Mucosa of descending colon (tissue), 3 donors: ENCODE measurements at places on chromosomes 3 and 15. TPM values are rescaled to one million over a fixed set of nuclear protein-coding genes. Genes with fewer than 3 reads are reported as not detected.
A peak's percentile ranks its signal among the peaks of the same experiment; 100 is the strongest.

Gene FSTL1
- total RNA-seq: 28.1 TPM

Gene GPR160
- total RNA-seq: 96.5 TPM

DNA sequence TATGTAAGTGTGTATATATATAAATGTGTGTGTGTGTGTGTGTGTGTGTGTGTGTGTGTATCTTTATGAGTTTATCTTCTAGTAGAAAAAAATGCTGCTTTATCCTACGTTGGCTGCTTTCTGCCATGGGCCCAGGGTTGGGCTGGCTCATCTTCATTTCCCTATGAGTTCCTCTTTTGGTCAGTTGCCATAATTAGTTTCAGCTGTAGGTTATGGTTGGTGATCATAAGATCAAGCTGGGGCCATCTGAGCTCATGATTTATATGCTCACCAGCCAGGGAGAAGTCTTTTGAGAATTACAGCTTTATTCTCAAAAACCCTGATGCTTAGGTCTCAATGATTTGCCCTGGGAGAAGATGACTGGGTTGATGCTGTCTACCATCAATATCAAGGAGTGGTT lies 775.8 kb upstream of the ARPP21 start:
- no peak for DNase-seq

DNA sequence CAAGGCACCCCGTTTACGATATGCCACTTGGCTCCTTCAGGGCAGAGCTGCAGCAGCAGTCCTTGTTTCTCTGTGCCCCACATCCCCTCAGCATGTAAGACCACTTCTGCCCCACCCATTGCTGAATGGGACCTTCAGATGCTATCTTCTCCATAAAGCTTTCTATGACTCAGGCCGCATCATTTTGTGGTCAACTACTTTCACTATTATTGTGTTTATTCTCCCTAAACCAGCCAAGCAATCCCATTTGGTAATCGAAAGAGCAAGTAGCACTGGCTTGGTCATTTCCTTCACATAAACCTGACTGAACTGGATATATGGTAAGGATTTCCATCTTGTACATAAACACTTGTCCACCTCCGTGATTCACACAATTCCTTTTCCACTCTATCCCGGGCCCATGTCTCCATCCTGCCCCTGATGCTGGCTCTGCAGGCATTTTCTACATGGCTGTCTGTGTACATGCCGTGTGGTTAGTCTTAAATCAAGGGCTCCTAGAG lies 25.7 kb downstream of the LIPC start:
- no peak for DNase-seq

GRCh38 chr3:101950510-101950909 lies 101.2 kb downstream of the NFKBIZ start:
- DNase-seq: no peak

GRCh38 chr3:76245073-76245472 lies 459.7 kb upstream of the ZNF717 start:
- no peak for DNase-seq

DNA sequence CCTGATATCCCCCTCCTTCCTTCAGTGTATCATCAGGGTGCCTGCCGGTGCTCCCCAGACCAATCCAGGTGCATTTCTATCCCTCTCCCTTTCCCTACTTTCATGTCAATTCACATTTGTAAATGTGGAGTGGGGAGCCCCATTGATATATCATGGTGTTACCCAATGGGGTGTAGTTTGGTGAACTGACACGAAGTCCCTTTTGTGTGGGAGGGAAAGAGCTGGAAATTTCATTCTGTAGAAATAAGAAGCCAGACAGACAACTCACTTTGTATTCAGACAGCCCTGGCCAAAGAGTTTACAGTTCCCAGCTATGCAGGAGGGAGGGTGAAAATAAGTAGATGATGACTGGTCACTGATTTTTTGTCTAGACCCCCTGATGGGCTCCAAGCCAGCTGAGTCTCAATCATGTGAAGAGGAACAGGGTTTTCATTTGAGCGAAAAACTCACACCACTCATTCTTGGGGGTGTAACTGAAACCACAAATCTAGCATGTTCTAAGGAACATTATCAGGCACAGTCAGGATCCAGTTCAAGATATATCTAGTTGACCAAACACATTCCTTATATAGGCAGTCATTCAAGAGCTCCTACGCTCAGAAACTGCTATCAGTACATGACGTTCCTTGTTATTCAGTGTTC lies 58.9 kb downstream of the LMCD1 start:
- DNase-seq: no peak

DNA sequence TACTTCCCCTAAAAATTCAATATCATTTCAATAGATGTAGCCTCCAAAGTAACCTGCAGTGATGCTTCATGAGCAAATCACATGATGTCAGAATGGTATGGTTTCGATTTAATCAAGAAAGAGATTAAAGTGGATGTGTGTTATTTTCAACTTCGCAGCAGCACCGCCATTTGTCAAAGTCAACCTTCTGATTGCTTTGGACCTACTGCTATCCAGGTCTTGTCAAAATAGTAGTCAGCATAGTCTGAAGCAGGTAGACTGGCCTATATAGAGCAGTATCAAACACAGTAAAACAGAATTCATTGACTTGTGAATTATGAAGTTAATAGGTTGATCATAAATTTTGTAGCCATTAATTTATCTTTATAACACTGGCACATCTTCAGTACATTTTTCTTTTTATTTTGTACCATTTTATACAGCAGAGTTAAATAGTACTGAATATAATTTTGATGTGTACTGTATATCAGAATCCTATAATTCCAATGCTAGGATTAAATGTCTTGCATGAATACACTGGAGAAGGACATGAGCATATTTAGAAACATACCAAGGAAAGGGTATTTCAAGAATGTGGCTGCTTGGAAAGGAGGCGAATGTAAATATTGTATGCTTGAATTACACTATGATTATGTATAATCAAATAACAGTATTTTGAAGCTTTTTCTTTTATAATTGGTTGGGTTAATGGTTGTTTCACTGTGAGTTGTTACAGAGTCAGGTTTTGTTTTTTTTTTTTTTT lies 79.6 kb downstream of the CDIN1 start:
- DNase-seq: no peak

DNA sequence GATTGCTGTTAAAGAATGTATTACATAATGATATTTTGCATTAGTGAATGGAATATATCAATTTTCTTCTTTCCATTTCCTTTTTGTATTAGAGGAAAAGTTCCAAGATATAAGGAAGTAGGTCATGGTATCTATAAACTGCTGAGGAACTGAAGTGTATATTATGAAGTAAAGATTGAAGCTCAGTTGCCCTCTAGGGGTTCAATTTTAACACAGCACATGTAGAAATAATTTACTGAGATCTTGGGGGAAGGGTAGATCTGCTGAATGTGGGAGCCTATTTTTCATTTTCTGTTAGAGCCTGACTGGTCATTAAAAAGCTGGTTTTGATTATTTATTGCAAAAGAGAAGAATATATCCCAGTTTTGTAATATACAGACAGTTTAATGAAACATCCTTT lies 45.2 kb downstream of the CMC1 start:
- DNase-seq: no peak

GRCh38 chr15:92808598-92809063 lies 91.5 kb upstream of the CHD2 start:
- peak; percentile 77 for DNase-seq

DNA sequence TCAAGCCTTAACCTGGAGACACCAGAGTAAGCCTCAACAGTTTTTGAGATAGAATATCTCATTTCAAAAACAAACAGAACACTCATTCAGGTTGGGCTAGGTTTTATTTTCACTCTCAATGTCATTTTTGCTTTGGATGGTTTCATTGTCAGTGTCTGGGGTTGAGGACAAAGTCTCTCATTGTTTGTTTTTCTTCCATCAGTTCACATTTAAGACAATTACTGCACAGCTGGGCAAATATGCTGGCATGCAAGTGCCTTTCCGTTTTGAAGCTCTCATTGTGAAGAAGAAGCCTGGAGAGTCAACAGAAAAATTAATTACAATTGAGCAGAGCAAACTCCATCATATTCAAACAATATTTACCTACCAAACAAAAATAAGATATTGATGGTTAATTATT lies 1050.0 kb downstream of the TBL1XR1 start:
- DNase-seq: no peak

- no peak for DNase-seq
These were observed 113.9 kb downstream of the GABRG3 start for GRCh38 chr15:27084844-27085243.
